ENCODE measurements at places on chromosomes 7 and 10.

GRCh38 chr7:45703911-45704682 is 129.9 kb downstream of the ADCY1 start:
- DNase-seq, result no peak

GRCh38 chr7:138845711-138846110 is 47.7 kb upstream of the ATP6V0A4 start:
- DNase-seq, result no peak

GRCh38 chr10:19788075-19788686 is 28.1 kb upstream of the PLXDC2 start:
- peak; percentile 9 for DNase-seq

- DNase-seq, result no peak
These were observed 46.7 kb downstream of the NOC3L start for GRCh38 chr10:94315975-94316464.

- no peak for DNase-seq
These were observed 29.7 kb upstream of the GTF2I start for GRCh38 chr7:74627661-74628411.

GRCh38 chr7:112784603-112785002 is 5.6 kb downstream of the TMEM168 start:
- no peak for DNase-seq

GRCh38 chr7:28102797-28103196 is 77.8 kb downstream of the JAZF1 start:
- DNase-seq, result no peak

- DNase-seq, result no peak
These were observed 109.8 kb upstream of the IL6 start for GRCh38 chr7:22617166-22617565.

DNA sequence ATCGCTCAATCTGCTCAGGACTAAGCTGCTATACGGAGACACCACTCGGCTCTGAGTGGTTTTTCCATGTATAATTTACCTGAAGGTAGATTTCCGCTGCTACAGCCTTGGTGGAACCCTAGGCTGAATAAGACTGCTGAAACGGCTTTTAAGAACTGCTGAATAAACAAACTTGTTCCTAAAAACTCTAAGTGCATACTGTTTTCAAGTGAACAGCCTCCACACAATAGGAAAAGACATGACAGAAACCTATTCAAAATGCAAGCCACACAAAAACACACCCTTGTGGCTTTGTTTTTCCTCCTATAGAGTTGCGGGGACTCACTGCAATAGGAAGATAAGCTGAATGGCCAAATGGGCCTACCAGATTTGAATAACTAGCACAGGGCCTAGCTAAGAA is 117.2 kb downstream of the UBE2H start:
- DNase-seq, result no peak

DNA sequence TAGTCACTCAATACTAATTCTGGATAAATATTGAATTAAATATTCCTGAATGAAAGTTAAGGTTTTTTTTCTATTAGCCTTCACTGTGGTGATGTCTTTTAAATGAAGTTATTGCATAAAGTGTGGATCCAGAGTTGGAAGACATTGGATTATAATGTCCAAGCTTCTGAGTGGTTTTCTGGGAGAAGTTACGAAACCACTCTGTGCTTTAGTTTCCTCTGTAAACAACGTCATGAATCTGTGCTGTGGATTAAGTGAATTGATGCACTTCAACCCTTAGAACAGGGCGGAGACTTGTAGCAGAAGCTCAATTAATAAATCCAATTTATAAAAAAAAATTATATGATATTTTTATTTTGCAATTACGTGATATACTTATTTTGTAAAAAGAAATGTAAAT is 271.7 kb downstream of the BICC1 start:
- no peak for DNase-seq

DNA sequence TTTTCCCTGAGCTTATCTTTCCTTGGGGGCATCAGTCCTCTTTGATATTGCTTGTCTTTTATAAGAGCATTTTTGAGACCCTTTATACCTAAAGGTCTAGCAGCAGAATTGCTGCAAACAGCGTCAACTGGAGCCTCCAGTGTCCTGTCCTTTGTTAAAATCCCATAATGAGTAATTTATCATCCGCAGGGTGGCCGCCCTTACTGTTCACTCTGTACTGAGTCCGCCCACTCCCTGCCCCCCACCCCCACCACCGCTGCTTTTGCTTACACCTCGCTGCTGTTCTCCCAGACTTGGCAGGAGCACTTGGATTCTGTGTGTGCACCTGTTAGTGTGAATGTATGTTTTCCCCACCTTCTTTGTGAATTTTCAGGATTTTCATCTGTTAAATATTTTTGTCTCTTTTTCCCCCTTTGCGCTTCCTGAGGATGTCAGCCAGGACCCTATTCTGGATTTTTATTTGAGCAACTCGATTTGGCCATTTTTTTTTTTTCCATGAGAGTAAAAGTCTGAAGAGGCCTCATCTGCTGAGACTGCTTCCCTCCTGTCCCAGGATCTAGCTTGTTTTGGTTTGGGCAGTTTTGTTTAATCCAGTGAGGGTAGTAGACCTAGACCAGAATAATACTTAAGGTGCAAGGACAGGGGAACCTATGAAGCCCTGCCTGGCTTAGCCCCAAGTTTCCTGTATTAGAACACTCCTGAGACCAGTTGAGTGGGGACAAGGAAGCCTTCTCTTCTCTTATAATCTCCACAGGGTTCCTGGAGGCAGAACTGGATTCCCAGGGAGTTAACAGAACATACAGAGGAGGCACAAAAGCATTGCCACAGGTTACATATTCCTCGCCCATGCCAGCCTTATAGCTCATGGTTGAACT is 8.2 kb downstream of the AGFG2 start:
- DNase-seq, result no peak

DNA sequence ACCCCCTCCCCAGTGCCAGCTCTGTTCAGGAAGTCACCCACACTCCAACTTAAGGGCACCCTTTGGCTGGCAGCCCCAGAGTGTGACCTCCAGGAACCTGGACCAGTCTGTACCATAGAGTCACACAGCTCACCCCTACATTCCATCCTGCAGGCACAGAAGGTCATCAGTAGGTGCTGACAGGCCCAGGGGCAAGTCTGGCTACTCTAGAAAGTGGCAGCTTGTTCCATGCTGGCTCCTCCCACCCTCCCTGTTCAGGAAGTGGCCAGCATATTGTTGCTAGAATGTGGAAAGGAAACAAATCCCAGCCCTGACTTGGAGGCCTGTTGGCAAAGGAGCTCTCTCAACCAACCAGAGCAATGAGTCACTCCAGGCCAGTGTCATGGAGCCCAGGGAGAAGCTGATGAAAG is 3.2 kb upstream of the NCOA4 start:
- DNase-seq, result no peak

DNA sequence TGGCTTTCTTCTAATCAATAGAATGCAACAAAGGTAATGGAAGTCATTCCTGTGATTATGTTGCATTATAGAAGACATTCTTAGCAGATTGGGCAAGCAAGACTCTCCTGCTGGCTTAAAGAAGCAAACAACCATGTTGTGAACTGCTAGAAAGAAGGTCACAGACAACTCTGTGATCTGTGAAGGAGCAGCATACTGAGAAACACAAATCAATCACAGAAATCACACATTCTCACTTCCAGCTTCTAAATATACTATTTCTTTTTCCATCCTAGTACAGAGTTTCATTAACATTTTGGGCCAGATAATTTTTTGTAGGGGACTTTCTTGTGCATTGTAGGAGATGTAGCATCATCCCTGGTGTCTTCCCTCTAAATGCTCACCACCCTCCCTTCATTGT is 28.0 kb upstream of the PALS2 start:
- no peak for DNase-seq

- DNase-seq, result no peak
These were observed 124.8 kb downstream of the PHTF2 start for GRCh38 chr7:77923419-77923818.

Measured in thymus (tissue), 14 donors.